GM13976 (cell line): ENCODE measurements at places on chromosomes 2 and 18.

DNA sequence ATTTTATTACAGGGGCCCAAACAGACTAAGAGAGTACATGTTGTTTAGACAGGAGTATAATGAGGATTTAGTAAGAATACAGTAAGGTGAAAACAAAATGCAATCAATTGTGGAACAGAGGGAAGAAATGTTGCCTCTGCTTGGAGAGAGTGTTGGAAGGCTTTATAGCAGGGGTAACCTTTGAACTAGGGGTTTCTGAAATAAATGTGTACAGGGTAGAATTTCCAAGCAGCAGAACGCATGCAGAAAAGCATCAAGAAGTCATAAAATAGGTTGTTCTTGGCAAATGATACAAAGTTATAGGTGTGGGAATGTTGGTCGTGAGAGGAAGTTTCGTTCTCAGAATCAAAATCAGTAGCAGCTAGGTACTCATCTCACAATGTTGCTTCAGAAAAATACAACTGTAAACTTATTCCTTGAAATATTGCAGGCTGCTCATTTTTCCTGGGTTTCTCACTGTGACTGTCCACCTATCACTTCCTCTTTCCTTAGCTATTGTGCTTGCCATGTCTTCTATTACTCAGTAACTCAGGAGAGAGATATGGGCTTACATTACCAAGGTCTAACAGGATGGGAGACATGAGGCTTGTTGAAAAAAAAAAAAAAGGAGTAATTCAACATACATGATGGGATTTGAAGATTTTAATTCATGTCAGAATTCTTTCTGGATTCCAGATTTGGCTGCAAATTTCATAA is 17.1 kb upstream of the HNMT start:
- no peak for DNase-seq

GRCh38 chr2:151289972-151290866 is 751 bp upstream of the NMI start:
- no peak for DNase-seq

- no peak for DNase-seq
Observed at GRCh38 chr2:160384791-160385190, 108.8 kb downstream of the RBMS1 start.

DNA sequence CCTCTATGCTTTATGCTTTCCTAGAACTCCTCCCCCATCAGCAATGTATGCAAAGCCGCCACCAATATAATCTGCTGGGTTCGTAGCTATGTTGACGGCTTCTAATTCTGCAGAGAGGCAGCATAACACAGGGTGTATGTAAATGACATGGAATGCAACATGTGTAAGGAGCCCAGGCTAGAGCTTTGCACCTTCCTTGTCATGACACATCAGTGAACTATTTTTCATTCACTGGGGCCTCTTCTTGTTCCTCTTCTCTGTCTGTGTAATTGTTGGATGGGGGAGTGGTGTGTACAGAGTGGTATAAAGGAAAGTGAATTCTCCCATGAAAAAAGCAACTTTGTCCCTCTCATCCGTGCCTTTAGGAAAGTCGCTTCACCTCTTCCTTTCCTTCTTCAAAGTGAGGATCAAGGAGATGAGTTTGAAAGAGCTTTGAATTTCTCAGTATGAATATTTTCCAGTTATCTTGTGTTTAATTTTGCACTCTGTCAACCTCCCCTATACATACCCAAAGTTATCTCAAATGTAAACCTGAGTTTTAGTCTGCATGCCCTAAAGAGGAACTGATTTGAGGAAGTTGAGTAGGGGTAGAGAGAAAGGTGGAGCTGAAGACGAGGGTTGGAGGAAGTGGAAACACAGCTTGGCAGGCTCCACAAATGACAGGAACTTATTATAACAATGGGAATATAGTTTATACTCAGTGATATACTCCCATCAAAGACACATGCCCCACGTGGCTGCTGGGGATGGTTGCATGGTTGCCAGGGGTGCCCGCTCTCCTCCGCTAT is 74.9 kb upstream of the ARL4C start:
- DNase-seq: no peak

- DNase-seq: no peak
Observed at GRCh38 chr2:71930049-71930681, 217.5 kb downstream of the CYP26B1 start.

DNA sequence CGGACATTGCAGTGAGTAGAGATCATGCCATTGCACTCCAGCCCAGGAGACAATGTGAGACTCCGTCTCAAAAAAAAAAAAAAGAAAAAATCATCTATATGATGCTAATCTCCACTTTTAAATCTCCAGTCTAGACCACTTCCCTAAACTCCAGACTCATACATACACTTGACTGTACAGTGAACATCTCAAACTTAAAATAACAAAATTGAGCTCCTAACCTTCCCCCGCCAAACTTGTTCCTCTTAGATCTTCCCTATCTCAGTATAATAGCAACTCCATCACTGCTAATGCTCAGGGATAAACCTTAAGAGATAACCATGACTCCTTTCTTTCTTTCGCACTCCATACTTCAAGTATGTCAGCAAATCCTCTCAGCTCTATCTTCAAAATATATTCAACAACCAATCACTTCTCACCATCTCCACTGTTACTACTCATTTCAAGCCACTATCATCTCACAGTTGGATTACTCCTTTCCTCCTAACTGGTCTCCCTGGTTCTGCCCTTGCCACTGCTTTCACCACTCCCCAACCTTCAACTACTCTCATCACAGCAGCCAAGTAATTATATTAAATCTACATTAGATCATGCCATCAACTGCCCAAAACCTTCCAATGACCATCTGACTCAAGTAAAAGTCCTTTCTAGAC is 12.0 kb downstream of the MEMO1 start:
- no peak for DNase-seq

- no peak for DNase-seq
Observed at GRCh38 chr18:65983750-65984149, 232.9 kb downstream of the CDH7 start.
